ENCODE measurements at places on chromosomes 6 and 20.

- DNase-seq, result no peak
Observed at GRCh38 chr6:118495485-118496280, 52.4 kb upstream of the PLN start.

DNA sequence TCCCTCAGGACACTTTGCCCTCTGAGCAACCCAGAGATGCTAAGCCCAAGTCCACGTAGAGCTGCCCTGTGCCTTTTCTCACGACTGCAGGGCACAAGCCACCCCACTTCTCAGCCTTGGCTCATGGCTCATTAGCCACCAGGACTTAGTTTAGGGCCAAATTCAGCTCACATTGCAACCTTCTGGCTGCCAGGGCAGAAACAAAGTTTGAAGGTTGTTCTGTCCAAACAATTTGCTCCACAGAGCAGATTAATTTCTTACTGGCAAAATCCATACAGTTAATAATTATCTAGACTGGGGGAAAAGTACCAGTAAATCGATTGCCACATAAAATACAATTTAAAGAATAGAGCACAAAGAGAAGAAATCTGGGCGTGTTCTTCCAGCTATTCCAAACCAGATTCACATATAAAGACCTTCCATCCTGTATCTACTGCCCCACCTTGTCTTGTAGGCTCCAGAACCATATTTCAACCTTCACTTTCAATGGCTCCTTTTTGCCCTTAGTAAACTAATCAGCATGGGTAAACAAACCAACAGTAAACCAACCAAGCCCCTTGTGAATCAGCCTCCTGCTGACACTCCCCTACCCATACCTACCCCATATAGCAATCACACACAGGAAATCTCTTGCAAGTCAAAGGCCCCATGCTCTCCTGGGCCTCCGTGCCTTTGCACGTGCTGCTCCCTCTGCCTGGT is 101.9 kb downstream of the QRSL1 start:
- DNase-seq, result no peak

DNA sequence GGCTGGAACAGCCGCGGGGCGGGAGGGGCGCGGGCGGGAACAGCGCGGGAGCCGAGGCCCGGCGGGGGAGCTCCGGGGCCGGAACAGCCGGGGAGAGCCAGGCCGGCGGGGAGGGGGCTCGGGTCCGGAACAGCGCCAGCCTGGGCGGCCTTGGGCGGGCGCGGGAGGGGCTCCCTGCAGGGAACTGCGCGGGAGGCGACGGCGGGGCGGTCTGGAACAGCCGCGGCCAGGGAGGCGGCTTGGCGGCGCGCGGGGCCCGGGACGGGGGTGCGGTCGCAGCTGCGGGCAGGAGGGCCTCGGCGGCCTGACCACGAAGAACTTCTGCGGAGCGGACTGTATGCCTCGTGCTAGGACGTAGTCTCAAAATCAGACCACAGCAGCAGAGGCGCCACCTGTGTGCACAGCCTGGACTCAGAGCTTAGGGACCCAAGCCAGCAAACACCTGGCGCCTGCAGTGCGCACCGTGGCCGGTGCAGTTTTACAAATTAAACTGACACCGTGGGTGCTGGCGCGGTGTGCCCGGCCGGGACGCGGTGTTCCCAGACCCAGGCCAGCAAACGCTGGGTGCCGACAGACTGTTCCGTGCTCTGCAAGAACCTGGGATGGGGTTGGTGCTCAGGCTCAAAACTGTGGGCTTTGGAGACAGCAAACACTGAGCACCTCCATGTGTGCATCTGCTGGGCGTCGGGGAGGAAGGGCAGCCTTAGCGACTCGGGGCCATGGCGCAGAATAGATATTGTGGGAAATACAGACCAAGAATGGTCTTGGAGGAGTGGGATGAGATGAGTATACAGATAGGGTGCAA is 572 bp downstream of the ZNF341 start:
- no peak for DNase-seq

DNA sequence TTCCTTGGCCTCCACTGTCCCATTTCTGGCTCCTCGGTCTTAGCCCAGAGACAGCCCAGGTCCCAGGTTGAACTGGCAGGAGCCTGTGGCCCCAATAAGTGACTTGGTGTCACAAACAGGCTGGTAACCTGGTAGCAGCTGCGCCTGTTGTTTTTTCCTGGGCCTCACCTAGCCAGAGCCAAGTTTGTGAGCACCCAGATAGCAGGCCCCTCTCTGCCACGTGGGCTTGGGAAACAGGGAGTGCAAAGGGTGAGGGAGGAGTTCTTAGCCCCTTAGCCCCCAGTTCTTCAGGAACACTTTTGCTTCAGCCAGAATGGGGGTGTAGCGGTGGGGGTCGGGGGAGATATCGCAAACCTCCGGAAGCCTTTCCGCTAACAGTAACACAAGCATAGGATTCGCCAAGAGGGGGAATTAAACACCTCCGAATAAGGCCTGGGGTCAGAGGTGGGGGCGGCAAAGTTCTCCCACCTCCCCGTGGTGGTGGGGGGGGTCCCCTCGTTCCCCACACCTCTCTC is 760 bp downstream of the C6orf132 start:
- DNase-seq, result no peak
